Heart right ventricle (tissue), 16 donors: ENCODE measurements at places on chromosomes 1 and 21. TPM values are rescaled to one million over a fixed set of nuclear protein-coding genes. Genes with fewer than 3 reads are reported as not detected.

The CNR2 gene
- total RNA-seq: 0.19 TPM

The FCGR2B gene
- 1.7 TPM for total RNA-seq

- no peak for DNase-seq
Measured at GRCh38 chr1:48876330-48876785, 99.7 kb upstream of the BEND5 start.

GRCh38 chr1:10867138-10867721, 70.8 kb upstream of the CASZ1 start:
- DNase-seq: peak; percentile 66

The LRRC53 gene
- not detected for total RNA-seq

The LAD1 gene
- 2.7 TPM for total RNA-seq

DNA sequence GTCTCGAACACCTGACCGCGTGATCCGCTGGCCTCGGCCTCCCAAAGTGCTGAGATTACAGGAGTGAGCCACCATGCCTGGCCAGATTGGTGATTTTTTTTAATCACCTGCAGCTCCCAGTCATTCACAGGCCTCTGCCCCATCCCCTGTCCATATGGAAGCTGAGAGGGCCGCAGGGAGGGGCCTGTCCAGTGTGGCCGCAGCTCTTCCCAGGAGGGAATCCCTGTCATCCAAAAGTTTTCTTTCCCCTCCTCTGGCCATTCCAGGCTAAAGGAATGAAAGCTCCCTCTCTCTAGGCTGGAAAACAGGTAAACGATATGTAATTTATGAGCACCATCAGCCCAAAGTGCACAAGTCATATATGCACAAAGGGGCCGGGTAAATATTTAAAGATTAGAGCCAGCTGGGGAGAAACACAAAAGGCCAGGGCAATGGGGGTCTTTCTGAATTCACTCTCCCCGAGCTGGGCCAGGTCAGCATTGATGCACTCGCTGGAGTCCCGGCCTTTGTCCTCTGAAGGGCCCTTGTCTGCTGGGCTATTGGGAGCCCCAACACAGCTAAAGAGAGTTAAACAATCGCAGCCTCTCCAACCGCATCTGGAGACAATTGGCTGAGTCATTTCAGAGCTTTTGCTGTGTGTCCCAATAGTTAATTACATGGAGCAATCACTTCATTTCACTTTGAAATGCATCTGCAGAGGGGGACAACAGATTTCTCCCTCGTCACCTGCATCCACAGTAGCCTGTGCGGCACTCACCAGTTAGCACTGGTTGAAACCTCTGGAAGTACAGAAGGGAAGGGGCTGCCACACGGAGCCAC, 3.8 kb upstream of the HES3 start:
- no peak for DNase-seq

The LCE2C gene
- not detected for total RNA-seq

DNA sequence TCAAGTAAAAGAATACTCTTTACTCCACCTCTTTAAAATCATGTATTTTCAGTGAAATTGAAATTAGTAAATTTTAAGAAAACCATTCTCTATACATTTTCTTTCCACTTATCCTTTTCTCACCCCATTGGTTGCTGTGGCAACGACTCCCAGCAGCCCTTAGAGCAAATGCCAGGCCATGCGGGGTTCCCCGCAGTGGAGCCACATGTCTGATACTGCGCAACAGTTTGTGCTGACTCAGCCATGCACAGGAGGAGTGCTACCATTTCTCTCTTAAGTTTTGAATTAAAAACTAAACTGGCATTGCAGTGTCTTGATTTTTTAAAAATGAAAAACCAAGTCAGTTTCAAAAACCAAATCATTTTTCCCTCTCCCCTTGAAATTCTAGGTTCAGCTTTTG, 214.1 kb upstream of the L1TD1 start:
- DNase-seq: no peak

DNA sequence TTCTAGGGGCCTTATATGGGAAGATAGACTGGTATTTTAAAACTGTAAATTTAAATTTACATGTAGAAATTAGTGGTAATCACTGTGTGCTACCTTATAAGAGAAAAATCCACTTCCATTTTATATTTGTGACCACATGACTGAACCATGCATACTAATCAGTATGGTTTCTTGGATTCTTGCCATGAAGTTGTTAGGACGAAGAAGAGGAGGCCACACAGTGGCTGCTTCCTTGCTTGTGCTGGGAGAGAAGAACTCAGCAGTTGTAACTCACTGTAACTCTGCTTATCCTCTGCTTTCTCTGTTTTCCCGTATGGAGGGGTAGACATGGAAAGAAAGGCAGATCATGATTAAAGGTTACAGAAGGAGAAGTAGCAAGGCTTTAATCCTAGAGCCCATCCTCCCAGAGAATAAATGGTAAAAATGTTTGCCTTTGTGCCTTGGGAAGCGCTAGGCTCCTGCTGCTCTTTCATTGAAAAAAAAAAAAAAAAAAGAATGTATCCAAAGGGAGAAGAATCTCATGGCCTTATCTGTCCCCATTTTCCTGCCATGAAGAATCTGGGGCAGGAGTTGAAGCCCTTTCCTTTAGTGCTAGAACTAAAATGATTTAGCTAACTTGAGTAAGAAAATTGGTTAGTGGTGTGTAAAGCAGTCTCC, 32.4 kb downstream of the KCTD3 start:
- DNase-seq: no peak

The OR2G6 gene
- total RNA-seq: not detected

GRCh38 chr21:26127918-26128317, 42.7 kb downstream of the APP start:
- no peak for DNase-seq

The HSD11B1 gene
- total RNA-seq: 2.6 TPM

The TSPAN2 gene
- 11.2 TPM for total RNA-seq

DNA sequence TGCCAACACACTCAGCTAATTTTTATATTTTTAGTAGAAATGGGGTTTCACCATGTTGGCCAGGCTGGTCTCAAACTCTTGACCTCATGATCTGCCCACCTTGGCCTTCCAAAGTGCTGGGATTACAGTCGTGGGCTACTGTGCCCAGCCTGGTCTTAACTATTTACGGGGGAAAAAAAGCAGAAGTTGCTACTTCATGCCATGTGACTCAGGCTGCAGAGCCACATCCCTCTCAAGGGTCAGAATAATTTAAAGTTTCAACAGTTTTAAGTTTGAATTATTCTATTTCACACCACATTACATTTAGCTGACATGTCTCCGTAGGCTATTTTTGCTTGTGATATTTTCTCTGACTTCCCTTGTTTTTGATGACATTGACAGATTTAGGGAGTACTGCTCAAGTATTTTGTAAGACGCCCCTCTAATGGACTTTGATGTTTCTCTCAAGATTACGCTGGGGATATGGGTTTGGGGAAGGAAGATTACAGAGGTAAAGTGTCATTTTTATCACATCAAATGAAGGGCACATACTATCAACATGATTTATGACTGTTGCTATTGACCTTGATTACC, 14.6 kb upstream of the AGBL4 start:
- DNase-seq: no peak

DNA sequence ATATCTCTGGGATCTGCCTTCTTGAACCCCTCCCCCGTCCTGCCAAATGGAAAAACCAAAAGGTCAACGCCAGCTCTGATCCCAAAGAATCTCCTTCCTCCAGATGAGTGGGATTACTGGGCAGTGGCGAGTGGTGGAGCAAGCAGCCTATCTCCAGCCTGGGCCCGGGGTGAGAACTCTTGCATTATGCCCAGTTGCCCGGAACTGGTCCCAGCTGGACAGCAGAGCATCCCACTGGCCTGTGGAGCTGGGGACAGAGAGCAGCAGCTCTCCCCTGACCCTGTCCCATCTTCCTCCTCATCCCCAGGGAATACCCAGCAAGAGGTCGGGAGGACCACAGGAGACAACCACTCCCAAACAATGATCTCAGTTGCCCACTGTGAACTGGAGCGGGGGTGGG, 130.5 kb downstream of the TMEM53 start:
- DNase-seq: no peak

DNA sequence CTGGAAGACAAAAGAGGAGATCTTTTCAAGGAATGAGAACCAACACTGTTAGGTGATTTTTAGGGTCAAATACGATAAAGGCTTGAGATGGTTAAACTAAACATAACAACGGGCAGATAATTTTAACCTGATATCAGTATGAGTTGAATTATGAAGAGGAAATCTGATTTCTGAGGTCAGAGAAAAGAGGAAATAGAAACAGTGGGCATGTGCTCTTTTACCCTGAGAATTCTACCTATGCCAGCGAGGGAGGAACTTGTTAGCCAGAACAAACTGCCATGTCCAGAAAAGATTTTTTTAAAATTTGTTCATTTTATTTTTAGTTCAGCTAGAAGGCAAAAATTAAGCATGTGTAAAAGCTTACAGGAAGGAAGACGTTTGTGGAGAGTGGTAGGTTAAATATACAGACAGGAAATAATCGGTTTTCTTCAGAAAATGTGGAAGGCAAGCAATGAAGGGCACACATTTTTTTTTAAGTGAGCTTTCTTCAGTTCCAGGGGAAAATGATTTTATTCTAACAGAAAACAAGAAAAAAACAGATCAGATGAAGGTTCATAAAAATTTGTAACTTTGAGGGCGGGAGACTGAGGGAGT, 1745.3 kb downstream of the MRPL39 start:
- no peak for DNase-seq

GRCh38 chr1:201330541-201330940, 46.9 kb downstream of the TNNT2 start:
- DNase-seq: no peak

DNA sequence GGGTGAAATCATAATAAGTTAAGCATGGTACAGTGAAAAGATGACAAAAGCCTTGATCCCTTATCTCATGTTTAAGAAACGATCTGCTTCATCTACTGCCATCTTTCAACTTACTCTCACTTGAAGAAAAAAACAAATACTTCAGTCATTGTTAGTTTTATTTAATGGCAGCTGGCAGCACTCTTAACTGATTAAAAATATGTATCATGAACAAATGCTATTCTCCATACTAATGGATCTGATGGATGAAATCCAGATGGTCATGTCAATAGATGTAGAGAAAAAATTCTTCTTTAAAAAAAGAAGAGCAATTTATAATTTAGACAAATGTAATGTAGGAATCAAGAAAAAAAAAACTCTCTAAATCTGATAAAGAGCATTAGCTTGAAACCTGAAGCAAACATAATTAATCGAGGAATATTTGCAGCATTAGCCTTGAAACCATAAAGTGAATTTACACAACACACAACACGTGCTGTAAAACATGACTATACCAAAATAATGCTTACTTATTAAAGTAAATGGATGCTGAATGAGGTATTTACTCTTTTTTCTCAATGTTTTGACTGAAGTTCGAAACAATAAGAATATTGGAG, 579.0 kb upstream of the ADAMTS5 start:
- DNase-seq: no peak

The TNFRSF9 gene
- 0.04 TPM for total RNA-seq

The PSRC1 gene
- 2.0 TPM for total RNA-seq

The INAVA gene
- total RNA-seq: not detected

- DNase-seq: no peak
Measured at GRCh38 chr1:247551721-247552120, 2.8 kb downstream of the GCSAML start.

DNA sequence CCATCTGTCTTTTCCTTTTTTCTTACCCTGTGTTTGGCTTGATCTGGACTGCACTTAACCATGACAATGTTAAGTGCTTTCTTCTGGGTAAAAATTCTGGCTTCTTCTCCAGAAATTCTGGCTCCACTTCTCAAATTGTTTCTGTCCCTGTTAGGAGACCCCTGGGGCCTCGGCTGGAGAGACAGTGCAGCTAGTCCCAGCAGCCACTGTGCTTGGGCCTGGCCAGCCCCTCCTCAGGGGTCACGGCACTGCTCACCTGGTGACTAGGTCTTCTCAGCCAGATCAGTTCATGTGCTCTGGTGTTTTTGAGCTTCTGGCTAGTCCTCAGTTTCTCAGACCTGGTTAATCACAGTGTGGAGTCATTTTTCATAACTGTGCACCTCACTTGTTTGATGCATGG, 72.4 kb downstream of the ADARB1 start:
- no peak for DNase-seq

DNA sequence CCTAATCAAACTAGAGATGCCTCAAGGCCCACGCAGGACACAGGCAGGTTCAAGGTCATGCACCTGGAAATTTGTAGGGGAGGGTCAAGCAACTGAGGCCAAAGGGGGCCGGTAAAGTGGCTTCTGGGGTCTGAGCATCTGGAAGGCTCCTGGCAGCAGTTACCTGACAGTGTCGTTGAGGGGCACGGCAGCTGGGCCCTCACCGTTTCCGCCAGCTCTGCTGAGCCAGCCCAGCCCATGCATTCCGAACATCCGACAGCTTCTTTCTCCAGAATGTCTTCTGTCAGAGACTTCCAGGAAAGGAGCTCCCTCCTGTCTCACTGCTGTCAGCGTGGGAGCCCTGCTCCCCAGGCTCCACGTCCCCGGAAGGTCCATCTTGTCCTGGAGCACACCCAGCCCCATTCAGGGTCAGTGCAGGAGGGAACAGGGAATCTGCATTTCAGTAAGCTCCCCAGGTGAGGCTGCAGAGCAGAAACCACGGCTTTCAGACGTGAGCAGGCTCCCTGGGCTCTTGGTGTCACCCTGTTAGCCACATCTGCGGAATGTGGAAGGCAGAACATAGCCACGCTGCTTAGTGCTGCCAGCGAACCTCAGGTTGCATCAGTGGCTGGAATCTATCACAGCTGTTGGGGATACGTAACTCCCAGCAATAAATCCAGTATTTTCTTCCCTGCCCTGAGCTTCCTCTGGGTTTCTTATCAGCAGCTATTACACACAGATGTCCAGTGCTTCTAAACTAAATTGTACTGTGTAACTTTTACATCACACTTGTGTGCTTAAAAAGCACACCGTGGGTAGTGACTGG, 36.3 kb upstream of the FAM3B start:
- DNase-seq: no peak

DNA sequence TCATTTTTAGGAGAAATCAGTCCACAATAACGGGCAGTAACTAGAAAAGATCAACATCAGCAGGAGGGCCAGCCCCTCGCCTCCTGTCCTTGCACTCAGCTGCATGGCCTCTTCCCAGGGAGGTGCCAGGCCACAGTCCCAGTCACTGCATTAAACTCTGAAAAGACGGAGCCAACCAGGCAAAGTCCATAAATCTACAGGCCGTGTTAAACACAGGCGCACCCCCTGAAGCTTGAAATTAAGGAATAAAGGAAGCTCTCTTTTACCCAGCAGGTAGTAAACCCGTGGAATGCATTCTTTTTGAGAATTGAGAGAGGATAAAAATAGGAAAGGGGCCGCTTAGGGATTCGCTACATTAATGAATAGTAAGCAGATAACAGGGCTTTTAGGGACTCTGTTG, 18.4 kb downstream of the H6PD start:
- no peak for DNase-seq

The AMIGO1 gene
- 14.7 TPM for total RNA-seq

DNA sequence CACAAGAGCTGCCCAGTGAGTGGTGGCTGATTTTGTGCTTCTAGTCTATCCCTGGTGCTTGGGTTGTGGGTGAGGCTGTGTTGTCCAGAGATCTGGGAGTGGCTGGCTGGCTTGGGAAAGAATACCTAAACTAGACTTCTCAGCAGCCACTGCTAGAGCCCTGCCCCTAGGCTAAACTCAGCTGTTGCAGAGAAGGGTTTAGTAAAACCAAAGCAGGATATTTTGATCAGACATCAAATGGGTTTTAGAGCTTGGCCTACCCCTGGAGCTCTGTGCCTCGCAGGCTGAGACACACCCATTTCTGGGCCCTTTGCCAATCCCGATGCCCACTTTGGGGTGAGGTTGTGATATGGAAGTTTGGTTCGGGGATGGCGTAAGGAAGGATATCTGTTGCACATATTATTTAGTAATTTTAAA, 88.5 kb downstream of the UCK2 start:
- DNase-seq: no peak
